ENCODE measurements at places on chromosomes 12 and 14.

- no peak for DNase-seq
Measured at GRCh38 chr14:94467728-94468520, 8.1 kb downstream of the SERPINA9 start.

GRCh38 chr14:57482120-57482519 is 11.5 kb downstream of the CCDC198 start:
- DNase-seq: no peak

DNA sequence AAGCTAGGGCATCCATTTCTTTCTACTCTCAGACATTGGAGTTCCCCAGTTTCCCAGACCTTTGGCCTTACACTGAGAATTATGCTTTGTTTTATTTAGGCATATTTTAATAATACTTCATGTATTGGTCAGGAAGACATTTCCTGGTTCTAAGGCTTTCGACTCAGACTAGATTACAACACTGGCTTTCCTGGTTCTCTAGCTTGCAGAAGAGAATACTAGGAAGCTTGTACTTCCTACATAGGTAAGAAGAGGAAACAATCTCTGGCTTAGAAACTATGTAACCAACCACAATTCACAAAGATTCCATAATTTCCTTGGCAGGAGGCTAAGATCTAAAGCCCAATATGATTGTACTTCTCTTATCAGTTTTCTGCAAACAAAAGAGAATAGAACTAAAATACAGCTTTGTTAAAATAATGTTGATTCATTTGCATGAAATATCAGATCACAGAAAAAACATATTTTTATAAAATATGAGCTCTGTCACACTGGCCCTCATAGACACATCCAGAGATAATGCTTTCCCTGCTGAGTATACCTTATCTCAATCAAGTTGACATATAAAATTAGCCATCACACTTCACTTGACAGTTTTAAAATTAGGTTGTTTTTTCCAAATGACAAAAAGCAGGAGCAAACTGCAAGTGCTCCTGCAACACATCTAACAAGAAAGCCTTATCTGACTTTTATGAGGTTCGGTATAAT is 30.5 kb downstream of the CLEC2D start:
- no peak for DNase-seq

DNA sequence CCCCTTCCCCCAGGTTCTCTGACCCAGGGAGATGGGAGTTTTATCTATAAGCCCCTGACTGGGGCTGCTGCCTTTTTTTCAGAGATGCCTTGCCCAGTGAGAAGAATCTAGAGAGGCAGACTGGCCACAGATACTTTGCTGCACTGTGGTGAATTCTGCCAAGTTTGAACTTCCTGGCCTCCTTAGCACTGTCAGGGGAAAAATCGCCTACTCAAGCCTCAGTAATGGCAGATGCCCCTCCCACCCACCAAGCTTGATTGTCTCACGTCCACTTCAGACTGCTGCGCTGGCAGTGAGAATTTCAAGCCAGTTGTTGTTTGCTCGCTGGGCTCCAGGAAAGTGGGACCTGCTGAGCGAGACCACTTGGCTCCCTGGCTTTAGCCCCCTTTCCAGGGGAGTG is 31.7 kb downstream of the KLRK1 start:
- no peak for DNase-seq

DNA sequence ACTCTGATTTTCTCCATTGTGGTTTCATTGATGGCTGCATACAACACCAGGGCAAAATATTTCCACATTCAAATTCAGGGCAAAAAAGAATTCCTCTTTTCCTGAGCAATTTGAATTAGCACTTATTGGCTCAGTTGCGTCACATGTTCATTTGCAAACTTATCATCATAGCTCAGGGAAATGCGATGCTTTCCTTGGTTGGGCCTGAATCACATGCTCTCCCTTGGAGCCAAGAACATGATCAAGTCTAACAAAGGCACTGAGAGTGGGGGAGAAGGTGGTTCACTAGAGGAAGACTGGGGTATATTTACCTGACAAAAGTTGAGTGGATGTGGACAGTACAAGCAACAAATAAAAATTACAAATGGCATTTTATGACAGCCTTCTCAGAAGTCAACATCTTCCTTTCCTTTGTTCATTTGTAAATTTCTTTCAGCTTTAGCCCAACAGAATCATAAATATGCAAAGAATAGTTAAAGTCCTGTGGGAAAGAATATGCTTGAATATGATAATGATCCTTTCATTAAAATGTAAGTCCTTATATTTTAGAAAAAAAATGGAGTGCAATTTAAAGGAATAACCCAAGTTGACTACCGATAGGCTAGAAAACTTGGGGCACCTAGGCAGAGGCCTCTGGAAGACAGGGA is 277.2 kb downstream of the NEDD1 start:
- DNase-seq: no peak

- no peak for DNase-seq
Measured at GRCh38 chr12:110739488-110739887, 3.2 kb downstream of the PPP1CC start.

DNA sequence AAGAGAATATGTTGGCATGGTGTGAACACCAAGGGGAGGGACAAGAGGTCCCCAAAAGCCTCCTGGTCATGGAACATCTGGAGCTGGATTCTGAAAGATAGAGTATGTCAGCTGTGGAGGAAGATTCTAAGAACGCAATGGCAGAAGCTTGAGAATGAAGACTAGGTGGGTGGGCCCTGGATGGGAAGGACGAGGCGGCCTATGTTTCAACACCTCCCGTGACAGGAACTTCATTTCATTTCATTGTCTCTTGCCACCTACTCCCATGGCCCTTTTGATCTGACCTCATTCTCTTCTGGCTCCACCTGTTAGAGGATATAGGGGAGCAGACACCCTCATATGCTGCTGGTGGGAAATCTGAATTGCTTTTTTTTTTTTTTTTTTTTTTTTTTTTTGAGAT is 3.3 kb downstream of the UNG start:
- no peak for DNase-seq

GRCh38 chr12:53476769-53477209 is 22.5 kb downstream of the MAP3K12 start:
- no peak for DNase-seq

- no peak for DNase-seq
Measured at GRCh38 chr14:76753541-76754198, 7.6 kb upstream of the VASH1 start.

DNA sequence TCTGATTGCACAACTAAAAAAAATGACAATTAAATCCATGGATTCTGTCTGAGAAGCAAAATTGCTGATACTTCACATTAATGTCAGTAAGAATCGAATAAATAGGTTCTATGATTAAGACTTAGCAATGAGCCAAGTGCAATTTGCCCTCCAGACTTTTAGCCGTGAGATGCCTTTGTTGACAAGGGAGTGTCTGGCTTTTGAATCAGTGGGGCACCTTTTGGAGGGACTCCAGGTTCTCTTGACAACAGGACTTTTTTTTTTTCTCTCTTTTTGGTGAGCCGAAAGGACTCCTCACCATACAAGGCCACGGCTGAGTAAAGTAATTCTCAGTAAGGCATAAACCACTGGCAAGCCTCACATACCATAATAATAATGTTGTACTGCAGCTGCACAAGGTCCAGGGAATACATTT is 4.7 kb upstream of the MDM1 start:
- DNase-seq: no peak

DNA sequence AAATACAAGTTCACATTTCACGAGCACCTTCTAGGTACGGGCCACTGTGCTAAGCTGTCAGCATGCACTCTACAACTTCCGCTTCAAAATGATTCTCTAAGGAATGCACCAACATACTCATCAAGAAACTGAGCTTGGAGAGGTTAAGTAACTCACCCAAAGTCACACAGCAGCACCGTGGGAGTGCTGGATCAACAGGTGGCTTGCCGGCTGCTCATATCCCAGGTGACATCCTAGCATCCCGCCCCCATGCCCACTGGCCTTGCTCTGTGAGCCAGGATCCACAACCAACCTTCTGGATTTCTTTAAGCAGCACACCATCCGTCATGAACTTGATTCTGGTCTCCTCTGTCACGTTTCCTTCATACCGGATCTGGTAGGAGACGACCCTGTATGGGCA is 16.7 kb downstream of the DHX37 start:
- DNase-seq: no peak

GRCh38 chr12:51759695-51760094 is 88.8 kb downstream of the FIGNL2 start:
- no peak for DNase-seq

DNA sequence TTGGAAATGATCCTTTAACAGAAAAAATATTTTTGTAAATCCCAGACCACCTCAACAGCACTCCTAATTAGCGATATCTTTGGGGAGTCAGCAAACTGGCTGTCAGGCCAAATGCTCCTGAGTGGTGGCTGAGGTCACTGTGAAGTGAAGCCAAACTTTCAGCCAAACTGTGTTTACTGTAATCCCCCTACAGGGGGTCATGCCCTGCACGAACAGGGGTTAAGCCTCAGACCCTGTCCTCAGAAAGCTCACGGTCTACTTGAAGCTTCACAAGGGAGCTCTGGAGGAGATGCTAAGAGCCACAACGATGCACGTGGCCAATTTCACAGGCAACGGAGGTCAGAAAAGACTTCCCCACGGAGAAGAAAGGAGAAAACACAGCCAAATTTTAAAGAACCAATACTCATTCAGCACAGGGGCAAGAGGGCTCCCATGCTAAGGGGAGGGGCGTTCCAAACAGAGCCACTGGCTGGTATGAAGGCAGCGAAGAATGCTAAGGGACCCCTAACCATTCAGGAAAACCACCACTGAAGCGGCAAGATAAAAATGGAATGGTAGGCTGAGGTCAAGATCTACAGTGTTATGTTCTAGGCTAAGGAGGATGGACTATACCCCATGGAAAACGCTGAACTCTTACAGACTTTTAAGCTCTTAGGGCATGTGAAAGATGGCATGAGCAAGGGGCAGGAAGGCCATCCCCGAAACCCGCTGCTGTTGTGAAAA is 105.4 kb downstream of the ITPR2 start:
- DNase-seq: no peak

DNA sequence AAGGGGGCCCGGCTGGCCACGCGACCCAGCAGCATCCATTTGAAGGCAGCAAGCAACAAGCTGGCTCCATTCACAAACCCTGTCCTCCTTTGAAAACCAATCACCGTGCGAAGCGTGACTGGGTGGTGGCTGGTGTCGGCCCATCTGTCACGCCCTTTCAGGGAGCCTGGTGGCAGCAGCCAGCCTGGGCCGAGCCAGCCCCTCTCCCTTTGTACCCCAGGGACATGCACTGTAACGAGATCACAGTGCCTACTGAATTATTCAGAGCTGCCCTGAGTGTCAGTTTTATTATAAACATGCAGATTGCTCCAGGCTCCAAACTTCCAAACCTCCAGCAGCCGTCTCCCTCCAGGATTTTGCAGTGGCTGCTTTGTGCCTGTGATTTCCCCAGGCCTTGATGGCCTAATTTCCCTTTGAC is 22.3 kb upstream of the CTDSP2 start:
- no peak for DNase-seq

DNA sequence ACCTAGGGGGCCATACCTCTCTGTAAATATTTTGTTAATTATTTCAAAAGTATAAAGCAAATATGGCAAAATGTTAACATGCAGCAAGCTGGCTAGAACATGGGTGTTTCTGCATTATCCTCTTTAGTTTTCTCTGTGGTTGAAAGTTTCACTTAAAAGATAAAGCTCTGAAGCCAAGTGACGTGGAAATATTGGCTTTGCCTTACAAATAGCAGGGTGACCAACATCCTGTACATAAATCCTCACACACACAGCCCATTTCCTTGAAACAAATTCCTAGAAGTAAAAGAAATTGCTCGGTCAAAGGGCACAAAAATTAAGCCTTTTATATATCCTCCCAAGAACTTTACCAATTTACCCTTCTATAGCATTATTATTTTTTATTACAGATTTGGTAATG is 10.6 kb upstream of the VWF start:
- DNase-seq: no peak

- DNase-seq: no peak
Measured at GRCh38 chr12:10131111-10131690, 1.2 kb upstream of the CLEC7A start.

GRCh38 chr12:94704452-94705306 is 54.3 kb upstream of the TMCC3 start:
- no peak for DNase-seq

DNA sequence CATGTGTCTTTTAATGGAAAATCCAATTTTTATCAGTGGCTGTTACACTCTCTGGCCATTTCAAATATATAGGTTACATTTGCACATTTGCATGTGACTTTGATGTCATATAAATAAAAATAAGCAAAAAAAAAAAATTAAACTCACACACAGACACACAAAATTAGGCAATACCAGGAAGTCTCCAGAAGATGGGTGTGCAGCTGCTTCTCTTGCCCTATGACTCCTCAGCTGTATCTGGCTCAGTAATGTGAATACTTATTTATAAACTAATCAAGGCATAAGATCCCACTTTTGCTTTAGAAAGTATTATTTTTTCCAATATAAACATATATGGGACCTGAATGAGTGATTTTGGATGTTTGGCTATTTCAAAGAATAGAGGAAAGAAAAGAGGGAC is 461.1 kb downstream of the LRIG3 start:
- DNase-seq: no peak

DNA sequence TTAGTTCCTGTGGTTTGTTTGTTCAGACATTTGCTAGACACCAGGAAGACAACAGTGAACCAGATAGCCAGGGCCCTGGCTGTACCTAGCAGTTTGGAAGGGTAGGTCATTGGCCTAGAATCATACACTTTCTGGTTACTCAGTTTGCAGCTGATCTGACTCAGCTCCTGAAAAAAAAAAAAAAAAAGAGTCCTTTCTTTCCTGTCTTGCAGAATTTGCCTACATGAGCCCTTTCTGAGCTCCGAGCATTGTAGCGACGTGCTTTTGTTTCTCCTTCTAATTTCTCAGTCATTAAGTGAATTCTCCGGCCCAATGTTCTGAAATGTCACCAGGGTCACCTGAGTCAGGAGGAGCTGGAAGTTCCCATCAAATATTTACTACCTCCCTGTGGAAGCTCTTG is 2.4 kb downstream of the CABP1 start:
- DNase-seq: no peak

GRCh38 chr12:6333566-6333965 is 8.3 kb downstream of the TNFRSF1A start:
- DNase-seq: no peak

DNA sequence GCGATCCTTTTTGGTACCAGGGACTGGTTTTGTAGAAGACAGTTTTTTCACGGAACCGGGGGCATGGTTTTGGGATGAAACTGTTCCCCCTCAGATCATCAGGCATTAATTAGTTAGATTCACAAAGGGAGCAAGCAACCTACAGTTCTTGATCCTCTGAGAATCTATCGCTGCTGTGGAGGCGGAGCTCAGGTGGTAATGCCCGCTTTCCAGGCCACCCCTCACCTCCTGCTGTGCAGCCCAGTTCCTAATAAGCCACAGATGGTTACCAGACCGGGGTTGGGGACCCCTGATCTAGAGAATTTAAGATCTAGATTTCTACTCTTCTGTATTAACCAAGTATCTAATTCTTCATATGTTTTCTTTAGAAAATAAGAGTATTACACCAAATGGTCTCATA is 4.8 kb downstream of the ARHGAP5 start:
- DNase-seq: no peak

GRCh38 chr14:34754687-34755086 is 40.3 kb upstream of the CFL2 start:
- DNase-seq: no peak

Measured in SW480 (cell line).